GM13977 (cell line): ENCODE measurements at places on chromosomes 6 and 20.

GRCh38 chr6:67458265-67458664 lies 1176.8 kb upstream of the ADGRB3 start:
- DNase-seq = no peak

GRCh38 chr6:3665608-3666007 lies 85.9 kb downstream of the PXDC1 start:
- DNase-seq = no peak

DNA sequence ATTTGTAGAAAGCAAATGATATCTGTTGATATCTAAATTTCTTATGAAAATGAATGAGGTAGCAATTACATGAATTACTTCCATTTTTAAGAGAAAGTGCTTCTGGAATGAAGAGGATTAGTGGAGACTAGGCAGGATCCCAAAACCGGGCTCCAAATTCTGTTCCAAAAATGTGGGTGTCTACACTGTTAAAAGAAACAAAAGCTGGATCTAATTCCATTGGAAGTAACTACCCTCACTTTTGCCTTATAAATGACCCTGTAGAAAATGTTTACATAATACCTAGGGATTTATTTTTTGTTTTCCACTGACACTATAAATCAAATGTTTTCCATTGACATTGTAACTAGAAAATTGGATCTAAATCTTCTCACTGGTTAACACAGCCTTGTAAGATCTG lies 454.9 kb upstream of the JARID2 start:
- DNase-seq = no peak

- no peak for DNase-seq
Observed at GRCh38 chr20:6070829-6071695, 17.2 kb upstream of the LRRN4 start.

DNA sequence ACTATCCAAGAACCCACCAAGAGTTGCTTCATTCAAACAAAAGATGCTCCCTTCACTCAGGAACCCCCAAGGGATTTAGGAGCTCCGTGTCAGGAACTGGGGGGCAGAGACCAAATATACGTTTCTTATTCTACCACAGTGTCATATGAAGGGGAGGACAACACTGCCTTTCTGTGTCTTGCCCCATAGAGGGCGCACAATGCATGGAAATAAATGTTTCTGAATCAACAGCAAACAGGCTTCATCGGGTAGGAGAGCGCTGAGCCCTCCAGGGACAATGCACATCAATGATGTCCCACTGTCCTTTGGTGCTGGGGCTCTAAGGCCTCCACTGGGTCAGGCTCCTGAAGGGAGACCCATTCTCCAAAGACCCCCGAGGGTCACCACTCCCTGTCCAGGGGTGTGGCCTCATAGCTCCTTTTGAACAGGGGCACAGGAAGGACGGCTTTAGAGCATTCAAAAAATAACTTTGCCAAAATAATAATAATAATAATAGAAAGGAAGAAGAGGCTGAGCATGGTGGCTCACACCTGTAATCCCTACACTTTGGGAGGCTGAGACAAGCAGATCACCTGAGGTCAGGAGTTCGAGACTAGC lies 31.1 kb downstream of the PLG start:
- peak; percentile 34 for DNase-seq

DNA sequence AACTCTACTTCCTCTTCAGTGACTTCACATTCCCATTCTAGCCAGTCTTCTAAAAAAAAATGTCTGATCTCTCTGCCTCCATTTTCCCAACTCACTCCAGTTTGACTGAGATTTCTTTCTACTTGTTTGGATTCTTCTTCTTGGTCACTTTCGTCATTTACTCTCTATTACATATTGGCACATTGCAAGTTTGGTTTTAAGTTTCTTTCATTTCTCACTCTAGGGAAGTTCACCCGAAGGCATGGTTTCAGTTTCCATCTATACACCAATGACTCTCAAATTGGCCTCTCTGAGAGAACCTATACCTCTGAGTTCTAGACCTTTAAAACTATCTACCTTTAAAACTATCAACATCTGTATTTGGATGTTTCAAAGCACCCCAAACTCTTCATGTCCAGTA lies 51.3 kb downstream of the CD109 start:
- DNase-seq = peak; percentile 34

DNA sequence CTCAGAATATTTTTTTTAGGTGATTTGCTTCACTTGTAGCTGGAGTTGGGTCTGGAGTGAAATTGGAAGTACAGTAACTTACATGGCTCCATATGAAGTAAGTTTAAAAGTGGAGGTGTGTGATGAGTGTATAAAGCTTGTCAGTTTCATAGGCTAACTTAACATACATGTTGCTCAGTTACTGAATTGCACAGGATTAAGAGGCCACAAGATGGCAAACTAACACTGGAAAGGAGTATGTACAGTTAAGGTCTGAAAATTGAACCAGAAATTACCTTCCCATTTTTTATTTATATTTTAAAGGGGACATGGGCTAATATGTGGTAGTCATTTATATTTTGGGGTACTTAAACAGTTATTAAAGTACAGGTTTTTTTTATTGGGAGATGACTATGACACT lies 45.3 kb upstream of the SMIM8 start:
- no peak for DNase-seq

- no peak for DNase-seq
Observed at GRCh38 chr20:44068316-44069201, 118.4 kb downstream of the JPH2 start.

DNA sequence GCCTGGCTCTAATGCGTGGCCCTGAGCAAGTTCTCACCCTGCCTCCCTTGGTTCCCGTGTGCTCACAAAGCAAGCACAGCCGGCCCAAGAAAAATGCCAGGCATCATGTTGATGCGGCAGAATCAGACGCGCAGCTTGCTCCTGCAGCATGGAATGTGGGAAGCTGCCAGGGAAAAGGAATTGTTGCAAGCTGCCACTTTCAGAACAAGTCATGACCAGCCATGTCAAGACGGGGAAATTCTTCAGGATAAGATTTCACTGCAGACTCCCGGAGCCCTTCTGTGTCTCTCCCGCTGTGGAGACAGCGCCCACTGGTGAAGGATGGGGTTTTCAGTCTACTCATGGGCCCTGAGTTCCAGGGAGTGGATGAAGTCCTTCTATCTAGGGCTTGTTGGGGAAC lies 4.6 kb downstream of the DACT2 start:
- no peak for DNase-seq

- DNase-seq = no peak
Observed at GRCh38 chr6:21070620-21071019, 522.9 kb upstream of the SOX4 start.

GRCh38 chr20:46438156-46438750 lies 31.8 kb upstream of the ELMO2 start:
- DNase-seq = peak; percentile 50

DNA sequence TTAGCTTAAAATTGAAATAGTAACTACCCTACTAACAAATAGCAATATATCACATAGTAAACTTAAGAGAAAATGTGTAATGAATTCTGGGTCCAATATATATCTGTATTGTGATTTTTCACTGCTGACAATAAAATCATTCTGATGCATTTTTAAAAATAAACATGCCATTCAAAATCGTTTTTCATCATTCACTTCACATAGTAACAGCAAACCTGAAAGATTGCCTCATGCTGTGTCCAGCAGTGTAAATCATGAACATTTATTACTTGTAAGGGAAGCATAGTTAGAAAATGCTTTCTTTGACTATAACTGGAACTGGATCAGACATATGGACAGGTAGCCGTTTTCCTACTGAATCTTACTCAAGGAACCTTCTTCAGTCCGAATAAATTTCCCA lies 446.1 kb downstream of the UTRN start:
- DNase-seq = no peak
